ENCODE measurements at places on chromosomes 4 and X. TPM values are rescaled to one million over a fixed set of nuclear protein-coding genes. Genes with fewer than 3 reads are reported as not detected.

Gene UCP1
- total RNA-seq, result not detected

Gene QRFPR
- not detected for total RNA-seq

Gene RRH
- 0.07 TPM for total RNA-seq

Gene NAP1L5
- 6.2 TPM for total RNA-seq

Gene TLR1
- total RNA-seq, result 6.5 TPM

Gene PRKG2
- total RNA-seq, result not detected

Gene PPA2
- total RNA-seq, result 79.9 TPM

Gene TEX13B
- not detected for total RNA-seq

Gene IGFBP7
- 322 TPM for total RNA-seq

Gene CT55
- not detected for total RNA-seq

Gene AMTN
- 0.18 TPM for total RNA-seq
